ENCODE measurements at places on chromosomes 5 and 9.

DNA sequence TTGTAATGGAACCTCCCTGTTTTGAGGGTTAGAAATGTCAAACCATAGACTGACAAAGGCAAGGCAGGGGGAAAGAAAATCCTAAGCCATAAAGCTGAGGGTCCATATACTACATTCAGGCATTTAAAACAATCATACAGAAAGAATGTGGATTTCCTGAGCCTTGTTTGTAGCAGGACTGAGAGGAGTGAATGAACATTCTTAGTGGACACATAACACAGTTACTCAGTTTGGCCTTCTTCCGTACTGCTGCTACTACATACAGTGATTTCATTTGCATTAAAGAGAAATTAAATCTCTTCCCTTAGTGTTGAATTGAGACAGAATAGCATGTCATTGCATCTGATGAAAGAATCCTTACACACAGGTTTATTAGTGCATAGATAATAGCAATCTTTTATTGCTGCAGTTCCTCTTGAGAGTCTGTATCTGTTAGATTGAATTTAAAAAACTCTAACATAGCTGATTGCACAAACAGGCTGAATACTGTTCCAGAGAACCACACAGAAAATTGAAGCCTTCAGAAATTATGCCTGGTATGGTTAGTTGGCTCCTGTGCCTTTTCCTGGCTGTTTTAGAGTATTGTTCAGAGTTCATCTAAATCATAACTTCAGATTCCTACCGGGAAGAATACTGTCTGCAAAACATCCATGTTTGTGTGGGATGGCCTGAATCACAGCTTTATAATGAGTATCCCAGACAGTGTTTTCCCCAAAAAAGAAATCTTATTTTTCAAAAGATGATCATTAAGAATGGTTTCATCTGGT is 2.0 kb upstream of the MTX3 start:
- DNase-seq: peak; percentile 12

DNA sequence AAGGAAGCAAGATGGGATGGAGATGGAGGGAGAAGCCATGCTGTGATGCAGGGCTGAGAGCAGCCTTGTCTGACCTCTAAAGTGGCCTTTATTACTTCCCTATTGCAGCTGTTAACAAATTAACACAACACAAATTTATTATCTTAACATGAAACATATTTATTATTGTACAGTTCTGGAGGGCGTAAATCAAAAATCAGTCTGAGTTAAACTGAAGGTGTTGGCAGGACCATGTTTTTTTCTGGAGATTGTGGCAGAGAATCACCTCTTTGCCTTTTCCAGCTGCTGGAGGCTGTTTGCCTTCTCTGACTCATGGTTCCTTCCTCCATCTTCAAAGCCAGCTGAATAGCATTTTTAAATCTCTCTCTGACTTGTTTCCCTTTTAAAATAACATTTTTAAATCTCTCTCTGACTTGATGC is 7.2 kb upstream of the MCC start:
- DNase-seq: peak; percentile 37

GRCh38 chr5:149732324-149733128 is 2.4 kb downstream of the PPARGC1B start:
- no peak for DNase-seq

GRCh38 chr9:70477907-70478480 is 63.5 kb upstream of the KLF9 start:
- DNase-seq: no peak

- DNase-seq: no peak
Observed at GRCh38 chr5:135240781-135241360, 158.2 kb downstream of the MACROH2A1 start.

GRCh38 chr5:92544036-92544435 is 1037.0 kb downstream of the NR2F1-AS1 start:
- peak; percentile 49 for DNase-seq

- peak; percentile 72 for DNase-seq
Observed at GRCh38 chr9:98318834-98319478, 63.5 kb upstream of the TBC1D2 start.

- peak; percentile 90 for DNase-seq
Observed at GRCh38 chr5:139651853-139652787, 4.0 kb downstream of the CXXC5 start.

DNA sequence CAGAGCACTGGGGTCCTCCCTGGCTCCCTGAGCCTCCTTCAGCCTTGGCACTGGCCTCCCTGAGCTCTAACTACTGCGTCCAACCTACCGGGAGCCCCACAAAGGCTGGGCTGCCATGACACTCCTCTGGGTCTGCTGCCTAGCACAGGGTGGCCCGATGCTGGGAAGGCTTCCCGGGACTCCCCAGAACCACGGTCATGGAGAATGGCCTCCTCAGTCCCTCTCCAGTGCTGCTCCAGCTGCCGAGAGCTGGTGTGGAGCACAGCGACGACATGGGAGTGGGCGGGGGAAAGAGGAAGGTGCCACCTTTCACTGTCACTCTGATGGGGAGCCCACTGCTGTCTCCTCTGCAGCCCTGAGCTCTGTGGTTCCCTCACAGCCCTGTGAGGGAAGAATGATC is 61.5 kb upstream of the RNF130 start:
- no peak for DNase-seq

- DNase-seq: no peak
Observed at GRCh38 chr5:135236908-135237747, 161.9 kb downstream of the MACROH2A1 start.

Measured in fibroblast of skin of abdomen (primary cell).